Activated CD4-positive, alpha-beta T cell treated with anti-CD3 and anti-CD28 coated beads, Interleukin-2, amount 10 ng/mL, durations not matched to agents 7 days and 5 days (primary cell): ENCODE measurements at places on chromosomes 7 and 10. TPM values are rescaled to one million over a fixed set of nuclear protein-coding genes. Genes with fewer than 3 reads are reported as not detected.
A peak's percentile ranks its signal among the peaks of the same experiment; 100 is the strongest.

Gene SNCG
- total RNA-seq: not detected

DNA sequence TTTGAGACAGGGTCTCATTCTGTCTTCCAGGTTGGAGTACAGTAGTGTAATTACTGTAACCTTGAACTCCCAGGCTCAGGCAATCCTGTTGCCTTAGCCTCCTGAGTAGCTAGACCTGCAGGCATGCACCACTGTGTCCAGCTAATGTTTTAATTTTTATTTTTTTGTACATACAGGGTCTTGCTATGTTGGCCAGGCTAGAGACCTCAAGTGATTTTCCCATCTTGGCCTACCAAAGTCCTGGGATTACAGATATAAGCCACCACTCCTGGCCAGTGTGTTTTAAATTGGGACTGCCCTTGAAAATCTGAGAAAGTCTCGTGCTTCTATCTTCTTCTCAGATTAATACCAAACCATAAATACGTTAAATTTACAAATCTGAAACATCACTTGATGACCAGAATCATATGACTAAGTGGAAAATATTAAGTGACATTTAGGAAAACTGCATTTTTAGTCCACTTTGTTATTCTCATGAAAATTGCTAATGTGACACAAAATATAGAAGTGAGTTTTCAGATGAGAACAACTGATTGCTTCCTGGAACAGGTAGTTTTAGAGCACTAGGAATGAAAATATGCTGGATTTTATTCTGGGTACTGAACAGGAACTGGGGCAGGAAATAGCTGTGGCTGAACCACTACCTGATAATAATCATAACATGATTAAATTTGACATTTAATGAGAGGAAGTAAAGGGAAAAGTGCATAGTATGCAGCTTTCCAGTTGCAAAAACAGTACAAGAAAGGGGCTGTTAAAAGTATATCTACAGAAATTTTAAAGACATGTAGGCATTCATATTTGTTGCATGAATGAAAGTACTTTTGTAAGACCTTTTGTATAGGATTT lies 4.2 kb downstream of the PHTF2 start:
- no peak for DNase-seq

DNA sequence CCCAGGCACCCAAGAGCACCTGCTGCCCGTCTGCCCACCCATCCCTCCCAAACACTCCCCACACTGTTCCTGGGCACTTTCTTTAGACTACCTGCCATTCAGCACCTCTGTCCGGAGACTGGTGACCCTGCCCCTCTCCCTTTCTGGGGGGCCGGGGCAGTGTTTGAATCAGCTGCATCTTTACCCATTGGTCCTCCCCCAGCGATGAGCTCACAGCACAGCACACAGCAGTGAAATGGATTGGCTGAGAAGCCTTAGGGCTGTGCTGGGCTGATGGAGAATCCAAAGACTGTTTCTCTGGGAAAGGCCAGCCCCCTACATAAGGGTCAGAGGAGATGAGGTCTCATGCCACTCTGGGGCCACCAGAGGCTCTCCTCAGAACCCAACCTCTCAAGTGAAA lies 40.2 kb downstream of the VWA2 start:
- DNase-seq: no peak

Gene TMEM273
- total RNA-seq: 14.0 TPM

DNA sequence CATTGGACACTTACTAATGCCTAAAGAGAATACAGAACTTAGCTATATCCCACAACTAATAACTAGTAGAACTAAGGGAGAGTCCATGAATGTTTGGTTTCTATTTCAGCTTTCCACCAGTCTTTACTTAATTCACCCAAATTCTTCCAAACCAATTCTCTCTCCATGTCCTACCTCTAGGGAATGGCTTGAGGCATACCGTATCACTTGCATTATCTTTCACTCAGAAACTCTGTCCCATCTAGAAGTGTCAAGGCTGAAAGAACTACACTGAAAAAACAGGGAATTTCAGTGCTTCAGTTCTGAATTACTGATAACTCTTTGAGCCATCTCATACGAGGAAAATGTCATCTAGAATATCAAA lies 758 bp downstream of the TMEM168 start:
- no peak for DNase-seq

- no peak for DNase-seq
Observed at GRCh38 chr10:650441-650851, 39.0 kb downstream of the DIP2C start.

DNA sequence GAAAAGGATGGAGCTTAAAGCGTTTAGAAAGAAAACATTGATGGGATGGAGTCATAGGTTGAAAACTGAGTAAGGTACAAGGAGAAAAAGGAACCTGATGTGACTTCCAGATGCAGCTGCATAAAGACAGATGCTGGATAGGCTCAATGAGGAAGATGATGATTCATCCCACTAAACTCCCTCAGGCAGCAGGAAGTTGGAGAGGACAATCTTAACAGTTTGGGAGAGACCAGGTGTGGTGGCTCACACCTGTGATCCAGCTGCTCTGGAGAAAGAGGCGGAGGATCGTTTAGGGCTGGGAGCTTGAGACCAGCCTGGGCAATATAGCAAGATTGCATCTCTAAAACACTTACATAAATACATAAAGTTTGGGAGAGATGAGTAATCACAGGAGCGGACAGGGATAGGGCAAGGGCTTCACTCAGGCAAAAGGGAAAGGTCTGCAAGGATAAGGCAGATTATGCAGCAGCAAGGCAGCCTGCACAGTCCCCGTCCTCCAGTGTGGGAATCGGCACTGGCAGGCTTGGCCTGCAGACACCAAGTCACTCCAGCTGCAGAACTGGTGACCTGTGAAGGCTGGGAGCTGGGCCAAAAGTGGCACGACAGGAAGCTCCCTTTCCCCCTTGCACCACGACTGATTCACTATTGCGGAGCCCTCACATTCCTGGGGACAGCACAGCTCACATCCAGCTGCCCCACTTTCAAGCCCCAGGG lies 438.5 kb downstream of the GRID1 start:
- DNase-seq: no peak

Gene THAP5
- total RNA-seq: 26.5 TPM

Gene AKR1B15
- total RNA-seq: not detected

DNA sequence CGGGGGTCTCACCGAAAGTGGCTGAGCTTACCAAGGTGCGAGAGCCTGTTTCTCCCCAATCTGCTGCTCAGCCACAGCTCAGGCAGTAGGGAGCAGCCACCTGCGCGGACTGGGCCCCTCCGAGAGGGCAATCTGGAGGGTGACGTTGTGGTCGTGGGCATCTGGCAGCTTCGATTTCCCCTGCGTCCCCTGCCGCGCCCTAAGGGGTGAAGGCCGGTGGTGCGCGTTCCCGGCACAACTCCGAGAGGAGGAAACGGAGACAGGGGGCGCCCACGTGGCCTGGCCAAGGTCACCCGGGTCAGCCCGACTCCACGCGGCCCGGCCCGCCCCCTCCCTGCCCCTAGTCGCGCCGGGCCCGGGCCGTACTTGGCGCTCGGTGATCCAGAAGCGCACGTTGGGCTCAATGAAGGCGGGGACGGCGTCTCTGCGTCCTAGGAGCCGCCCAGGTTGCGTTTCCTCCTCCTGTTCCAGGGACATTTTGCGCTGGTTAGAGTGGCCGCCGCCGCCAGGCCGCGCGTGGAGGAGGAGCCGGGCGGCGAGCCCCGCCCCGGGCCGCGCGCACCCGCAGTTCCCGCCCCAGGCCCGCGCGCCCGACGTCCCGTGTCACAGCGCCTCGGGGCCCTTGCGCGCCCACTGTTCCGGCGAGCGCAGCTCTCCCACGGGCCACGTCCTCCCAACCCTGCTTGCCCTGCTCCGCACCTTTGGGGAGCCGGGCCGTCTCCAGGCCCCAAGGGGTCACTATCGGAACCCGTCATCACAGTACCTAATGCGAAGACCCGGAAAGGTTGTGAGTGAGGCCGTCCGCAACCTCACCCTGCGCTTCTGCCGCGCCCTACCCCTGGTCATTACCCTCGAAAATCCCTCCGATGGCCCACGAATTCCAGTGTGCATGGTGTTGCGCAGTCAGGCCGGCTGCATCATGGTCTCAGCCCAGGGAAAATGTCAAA lies at the start of gene SFXN4:
Gene SFXN4 (minus strand): TSS at position 544 of the 947 bp plus-strand sequence. CDS start 67 bp downstream, at position 477.
- DNase-seq: peak; percentile 80

GRCh38 chr10:23869548-23869947 lies 339.4 kb upstream of the KIAA1217 start:
- DNase-seq: no peak

DNA sequence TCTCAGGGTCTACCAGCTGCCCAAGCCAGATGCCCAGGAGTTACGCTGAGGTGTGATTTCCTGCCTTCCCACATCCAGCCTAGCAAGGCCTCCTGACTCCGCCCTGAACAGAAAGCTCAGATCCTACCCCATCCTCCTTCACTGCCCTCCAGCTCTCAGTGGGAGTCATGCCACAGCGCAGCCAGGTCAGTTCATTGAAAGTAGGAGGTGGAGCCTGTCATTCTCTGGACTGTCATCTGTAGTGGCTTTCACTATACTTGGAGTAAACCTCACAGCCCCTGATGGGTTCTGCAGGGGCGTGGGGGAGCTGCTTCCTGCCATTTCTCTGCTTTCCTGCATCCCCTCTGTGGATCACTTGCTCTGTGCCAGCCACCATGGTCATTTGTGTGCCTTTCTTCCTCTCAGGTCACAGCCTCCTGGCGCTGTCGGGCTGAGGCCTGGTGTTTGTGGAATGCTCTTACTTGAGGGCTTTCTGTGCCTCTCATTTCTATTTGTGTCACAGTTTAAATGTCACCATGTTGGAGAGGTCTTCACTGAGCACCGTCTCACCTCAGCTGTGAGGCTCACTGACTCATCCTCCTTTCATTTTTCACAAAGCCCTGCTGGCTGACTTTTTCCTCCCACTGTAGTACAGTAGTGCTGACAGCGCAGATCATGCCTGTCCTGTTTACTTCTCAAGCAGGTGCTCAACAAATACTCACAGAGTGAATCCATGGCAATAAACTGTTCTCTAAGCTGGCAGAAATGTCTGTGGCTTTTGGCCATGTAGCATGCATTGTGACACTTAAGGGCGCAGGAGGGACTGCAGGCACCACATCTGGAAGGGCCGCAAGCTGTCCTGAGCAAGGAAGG lies 61.0 kb upstream of the TMEM248 start:
- DNase-seq: peak; percentile 27

GRCh38 chr10:91424016-91424415 lies 13.9 kb downstream of the HECTD2 start:
- DNase-seq: no peak

- no peak for DNase-seq
Observed at GRCh38 chr7:37601321-37601720, 82.2 kb upstream of the GPR141 start.

Gene MARCHF5
- 15.1 TPM for total RNA-seq

- DNase-seq: no peak
Observed at GRCh38 chr7:134083766-134084487, 43.2 kb upstream of the LRGUK start.

DNA sequence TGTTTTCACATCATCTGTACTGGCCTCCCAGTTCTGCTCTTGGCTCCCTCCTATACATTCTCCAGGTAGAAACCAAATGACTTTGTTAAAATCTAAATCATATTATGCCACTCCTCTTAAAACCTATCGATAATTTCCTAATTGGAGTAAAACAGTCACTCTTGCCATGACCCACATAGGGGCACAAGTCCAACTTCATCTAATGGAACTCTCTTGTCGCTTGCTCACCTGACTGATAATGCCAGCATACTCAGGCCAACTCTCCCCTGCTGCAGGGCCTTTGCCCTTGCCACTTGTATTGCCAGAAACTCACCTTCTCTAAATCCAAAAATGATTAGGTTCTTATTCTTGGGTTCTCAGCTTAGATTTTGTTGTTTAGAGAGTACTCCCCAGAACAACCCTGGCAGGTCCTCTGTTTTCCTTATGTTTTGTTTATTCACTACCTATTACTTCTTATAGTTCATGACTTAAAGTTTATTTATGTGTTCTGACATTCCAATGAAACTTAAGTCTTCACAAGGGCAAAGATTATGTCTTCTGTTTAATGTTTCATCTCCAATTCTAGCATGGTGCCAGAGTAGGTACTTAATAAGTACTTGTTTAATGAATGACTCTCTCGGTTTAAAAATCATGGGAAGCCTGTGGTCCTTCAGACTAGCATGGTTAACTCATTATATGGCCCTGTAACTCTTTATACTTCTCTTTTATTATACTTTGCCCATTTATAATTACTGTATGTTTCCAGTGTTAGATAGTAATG lies 345.9 kb upstream of the SMIM30 start:
- no peak for DNase-seq

Gene SPDYE11
- total RNA-seq: not detected

Gene KCP
- 0.10 TPM for total RNA-seq

DNA sequence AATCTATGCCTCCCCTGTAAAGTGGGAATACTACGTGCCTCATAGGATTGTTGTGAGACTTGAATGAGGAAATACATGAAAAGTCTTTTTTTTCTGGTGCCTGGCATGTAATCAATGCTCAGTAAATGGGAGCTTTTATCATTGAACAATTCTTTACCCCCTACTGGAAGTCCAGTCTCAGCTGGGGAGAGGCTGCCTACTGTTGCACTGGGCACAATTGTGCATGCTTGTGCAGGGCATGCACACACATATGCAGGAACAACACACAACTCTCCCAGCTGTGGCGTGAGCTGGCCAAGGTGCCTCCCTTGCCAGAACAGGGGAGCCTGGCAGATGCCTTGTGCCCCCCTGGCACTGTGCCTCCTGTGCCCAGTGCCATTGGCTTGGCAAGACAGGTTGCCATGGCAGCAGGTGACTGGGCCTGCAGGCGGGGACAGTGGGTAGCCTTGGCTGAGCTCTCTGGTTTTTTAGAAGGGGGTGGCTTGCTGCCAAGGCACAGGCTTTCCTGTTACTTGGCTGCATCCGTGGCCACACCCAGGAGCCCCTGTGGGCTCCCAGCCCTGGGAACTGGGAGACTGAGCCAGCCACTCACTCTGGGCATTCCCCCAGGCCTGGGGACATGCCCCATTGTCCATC lies 16.1 kb upstream of the PALD1 start:
- DNase-seq: no peak

- no peak for DNase-seq
Observed at GRCh38 chr7:29598613-29599012, 35.0 kb downstream of the PRR15 start.

- DNase-seq: no peak
Observed at GRCh38 chr10:95832216-95833041, 75.3 kb upstream of the CC2D2B start.

DNA sequence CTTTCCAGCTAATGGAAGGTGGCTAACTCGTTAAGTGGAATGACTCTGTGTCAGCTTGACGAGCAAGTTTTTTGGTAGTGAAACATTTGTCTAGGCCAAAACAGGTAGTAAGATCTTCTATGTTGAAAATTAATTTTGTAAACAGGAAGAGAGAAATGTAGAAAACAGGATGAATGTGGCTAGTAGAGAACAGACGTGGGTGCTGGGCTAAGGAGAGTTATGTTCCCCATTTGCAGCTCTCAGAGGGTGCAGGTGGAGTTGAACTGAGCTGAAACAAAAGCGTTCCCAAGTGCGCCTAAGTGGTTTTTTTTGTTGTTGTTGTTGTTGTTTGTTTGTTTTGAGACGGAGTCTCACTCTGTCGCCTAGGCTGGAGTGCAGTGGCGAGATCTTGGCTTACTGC lies 59.5 kb upstream of the SRPK2 start:
- DNase-seq: no peak

DNA sequence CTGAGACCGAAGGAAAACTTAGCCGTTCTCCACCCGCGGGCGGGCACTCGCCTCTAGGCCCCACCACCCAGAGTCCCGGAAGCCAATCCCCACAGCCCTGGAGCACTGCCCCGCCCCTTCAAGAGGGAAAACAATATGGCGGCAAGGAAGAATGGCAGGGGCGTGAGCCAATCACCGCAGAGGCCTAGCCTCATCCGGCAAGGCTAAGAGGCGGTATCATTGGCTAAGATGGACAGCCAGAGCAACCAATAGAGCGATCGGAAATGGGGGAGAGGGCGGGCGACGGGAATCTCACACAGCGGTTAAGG lies 529 bp downstream of the ACTR1A start:
- DNase-seq: peak; percentile 99

GRCh38 chr10:71651428-71651827 lies 68.2 kb downstream of the C10orf105 start:
- no peak for DNase-seq
